Lower leg skin (tissue), 4 donors: ENCODE measurements at places on chromosomes 2 and 18. TPM values are rescaled to one million over a fixed set of nuclear protein-coding genes. Genes with fewer than 3 reads are reported as not detected.

Gene DDX18
- total RNA-seq = 20.4 TPM

Gene KCNJ13
- total RNA-seq = 0.84 TPM

Gene HMSD
- not detected for total RNA-seq

Gene ACKR3
- 11.8 TPM for total RNA-seq

Gene SCN9A
- 0.51 TPM for total RNA-seq

Gene EVA1A
- total RNA-seq = 6.6 TPM

Gene ARHGEF4
- 220 TPM for total RNA-seq

Gene TFPI
- total RNA-seq = 15.6 TPM

Gene DSG1
- 1,949 TPM for total RNA-seq

Gene FARP2
- 67.9 TPM for total RNA-seq

Gene PRSS56
- total RNA-seq = not detected

Gene HAAO
- total RNA-seq = 1.7 TPM

Gene MPP4
- total RNA-seq = not detected

Gene MOGAT1
- not detected for total RNA-seq

Gene ASIC4
- not detected for total RNA-seq

Gene LINC00305
- total RNA-seq = not detected

Gene RBMS1
- 57.2 TPM for total RNA-seq
